T-helper 2 cell (primary cell): ENCODE measurements at places on chromosomes 13 and 19.

DNA sequence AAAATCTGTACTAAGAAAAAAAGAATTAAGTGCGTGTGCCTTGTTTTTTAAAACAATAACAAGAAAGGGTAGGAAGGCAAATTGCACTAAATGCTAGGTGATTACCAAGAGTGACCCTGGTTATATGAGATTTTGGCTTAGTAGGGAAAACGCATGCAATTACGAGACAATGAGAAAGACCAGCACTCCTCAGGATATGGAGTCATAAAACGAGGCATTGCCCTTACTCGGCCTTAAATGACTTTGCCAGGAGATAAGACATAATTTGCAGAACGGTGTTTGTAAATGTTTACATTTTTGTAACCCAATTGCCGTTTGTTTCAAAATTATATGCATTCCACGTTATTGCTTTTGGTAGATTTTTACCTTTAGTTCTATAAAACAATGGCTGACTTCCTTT, 179.8 kb downstream of the RBM26 start:
- no peak for DNase-seq

DNA sequence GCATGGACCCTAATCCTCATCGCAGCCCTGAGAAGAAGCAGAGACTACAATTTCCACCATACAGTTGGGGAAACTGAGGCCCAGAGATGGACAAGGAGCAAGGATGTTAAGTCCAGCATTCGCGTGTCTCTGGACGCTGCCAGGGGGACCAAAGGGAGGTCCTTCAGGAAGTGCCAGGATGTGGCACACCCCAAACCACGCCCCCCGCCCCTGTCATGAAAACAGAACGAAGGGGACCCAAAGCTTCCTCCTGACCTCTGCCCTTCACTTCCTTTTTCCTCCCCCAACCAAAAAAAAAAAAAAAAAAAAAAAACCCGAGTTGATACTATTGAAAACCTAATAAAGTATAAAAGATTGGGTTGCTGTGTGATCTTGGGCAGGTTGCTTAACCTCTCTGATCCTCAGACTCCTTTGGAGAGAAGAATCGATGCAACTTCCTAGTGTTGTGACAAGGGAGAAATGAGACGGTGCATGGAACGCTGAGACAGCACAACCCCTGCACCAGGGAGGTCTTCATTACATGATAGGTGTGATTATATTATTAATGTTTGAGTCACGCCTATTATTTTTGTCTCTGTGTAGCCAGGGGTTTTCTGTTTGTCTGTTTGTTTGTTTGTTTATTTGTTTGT, 2.7 kb upstream of the ZBTB7A start:
- DNase-seq = no peak

DNA sequence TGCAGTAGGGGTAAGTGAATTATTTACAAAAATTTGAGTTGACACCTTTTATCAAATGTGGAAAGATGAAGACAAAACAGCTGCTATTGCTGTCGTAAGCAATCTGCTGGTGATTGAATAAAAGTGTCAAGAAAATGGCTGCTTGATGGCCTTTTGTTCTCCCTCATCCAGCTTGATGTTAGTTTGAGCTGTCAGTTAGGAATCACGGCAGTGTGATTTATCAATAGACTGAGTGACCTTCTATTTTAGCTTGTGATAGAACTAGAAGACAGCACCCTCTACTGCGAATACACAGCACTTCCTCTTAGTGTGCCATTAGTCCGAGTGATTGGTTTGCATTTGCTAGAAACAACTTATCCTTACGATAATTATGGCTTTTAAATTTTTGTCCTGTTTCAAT, 76.3 kb downstream of the MZT1 start:
- no peak for DNase-seq

GRCh38 chr13:50577806-50578205, 265.7 kb downstream of the DLEU7 start:
- no peak for DNase-seq

DNA sequence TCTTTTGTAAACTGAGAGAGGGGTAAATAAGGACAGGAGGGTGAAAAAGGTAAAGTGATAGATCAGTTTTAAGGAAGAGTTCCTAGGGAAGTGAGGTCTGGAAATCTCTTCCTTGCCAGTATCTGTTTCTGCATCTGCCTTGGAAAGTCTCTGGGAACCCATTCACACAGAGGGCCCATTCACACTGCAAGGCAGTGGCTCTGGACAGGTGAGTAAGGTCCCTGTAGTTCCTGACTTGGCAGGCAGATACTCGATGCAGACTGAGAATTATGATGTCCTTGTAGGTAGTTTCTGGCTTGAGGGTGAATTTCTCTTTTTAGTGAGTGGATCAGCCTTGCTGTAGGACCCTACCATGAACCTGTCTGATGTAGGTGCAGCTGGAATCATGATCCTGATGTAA, 293.3 kb downstream of the NALCN start:
- no peak for DNase-seq

- no peak for DNase-seq
Observed at GRCh38 chr13:42063105-42063504, 14.7 kb downstream of the DGKH start.

- no peak for DNase-seq
Observed at GRCh38 chr19:2548966-2549365, 73.0 kb downstream of the GADD45B start.

GRCh38 chr13:65926750-65927171, 1303.4 kb downstream of the PCDH9 start:
- no peak for DNase-seq

GRCh38 chr19:2330255-2330631, 1.8 kb downstream of the SPPL2B start:
- DNase-seq = no peak

- no peak for DNase-seq
Observed at GRCh38 chr13:37681281-37682032, 82.9 kb upstream of the POSTN start.

DNA sequence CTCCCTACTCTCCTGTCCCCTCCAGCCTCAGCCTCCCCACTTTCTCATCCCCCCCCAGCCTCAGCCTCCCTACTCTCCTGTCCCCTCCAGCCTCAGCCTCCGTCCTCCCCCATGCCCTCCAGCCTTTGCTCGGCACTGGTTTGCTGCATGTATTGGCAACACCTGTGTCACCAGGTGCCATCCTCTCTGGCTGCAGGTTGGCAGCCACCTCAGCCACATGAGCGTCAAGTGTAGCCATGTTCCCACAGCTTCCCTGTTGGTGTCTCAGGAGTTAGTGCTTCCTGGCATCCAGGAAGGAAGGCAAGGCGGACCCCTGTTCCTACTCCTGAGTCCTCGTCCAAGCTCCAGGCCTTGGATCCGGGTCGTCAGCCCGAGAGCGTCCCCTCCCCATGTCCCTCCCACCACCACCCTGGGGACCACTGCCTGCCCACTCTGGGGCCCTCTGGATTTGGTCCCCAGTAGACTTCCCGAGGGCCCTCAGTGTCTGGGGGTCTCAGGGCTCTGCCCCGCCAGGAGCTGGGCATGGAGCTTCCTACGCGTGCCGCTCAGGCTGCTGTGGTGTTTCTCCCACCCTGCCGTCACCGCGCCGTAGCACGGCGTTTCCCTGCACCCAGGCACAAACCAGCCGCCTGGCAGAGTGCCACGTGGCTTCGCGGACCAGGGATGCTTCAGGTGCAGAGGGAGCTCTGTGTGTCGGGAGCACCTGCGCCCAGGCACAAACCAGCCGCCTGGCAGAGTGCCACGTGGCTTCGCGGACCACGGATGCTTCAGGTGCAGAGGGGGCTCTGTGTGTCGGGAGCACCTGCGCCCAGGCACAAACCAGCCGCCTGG, 128.3 kb upstream of the MCF2L start:
- no peak for DNase-seq

- no peak for DNase-seq
Observed at GRCh38 chr19:27679905-27680304, 1533.0 kb downstream of the UQCRFS1 start.

GRCh38 chr13:114035583-114036531, 62.0 kb upstream of the C13orf46 start:
- DNase-seq = no peak

DNA sequence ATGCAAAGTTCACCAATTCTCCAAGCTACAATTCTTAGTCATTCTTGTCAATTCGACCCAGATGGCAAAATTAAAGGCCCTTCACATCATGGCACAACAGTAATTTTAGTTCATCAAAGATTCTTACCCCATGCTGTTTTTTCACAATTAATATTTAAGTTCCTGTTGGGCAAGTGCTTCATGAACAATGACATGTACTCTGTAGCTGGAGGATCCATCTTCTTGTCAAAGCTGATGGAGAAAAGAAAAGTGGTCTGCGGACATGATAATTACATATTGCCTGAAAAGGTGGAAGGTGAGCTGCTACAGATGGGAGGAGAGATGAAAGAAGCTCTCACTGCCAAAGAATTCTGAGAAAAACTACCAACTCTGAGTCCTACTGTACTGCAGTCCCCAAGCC, 1370.3 kb upstream of the SLC10A2 start:
- DNase-seq = no peak

DNA sequence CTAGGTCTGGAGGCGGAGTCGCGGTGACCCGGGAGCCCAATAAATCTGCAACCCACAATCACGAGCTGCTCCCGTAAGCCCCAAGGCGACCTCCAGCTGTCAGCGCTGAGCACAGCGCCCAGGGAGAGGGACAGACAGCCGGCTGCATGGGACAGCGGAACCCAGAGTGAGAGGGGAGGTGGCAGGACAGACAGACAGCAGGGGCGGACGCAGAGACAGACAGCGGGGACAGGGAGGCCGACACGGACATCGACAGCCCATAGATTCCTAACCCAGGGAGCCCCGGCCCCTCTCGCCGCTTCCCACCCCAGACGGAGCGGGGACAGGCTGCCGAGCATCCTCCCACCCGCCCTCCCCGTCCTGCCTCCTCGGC, at the start of gene SLC5A5:
SLC5A5 (plus strand) TSS at position 68 of the 373 bp plus-strand sequence. CDS start 375 bp downstream, outside the sequence.
- no peak for DNase-seq

- DNase-seq = no peak
Observed at GRCh38 chr13:78187781-78188180, 269.1 kb upstream of the EDNRB start.

- DNase-seq = no peak
Observed at GRCh38 chr13:97110936-97111335, 111.2 kb upstream of the MBNL2 start.

GRCh38 chr13:35293579-35294226, 182.8 kb downstream of the MAB21L1 start:
- DNase-seq = no peak

DNA sequence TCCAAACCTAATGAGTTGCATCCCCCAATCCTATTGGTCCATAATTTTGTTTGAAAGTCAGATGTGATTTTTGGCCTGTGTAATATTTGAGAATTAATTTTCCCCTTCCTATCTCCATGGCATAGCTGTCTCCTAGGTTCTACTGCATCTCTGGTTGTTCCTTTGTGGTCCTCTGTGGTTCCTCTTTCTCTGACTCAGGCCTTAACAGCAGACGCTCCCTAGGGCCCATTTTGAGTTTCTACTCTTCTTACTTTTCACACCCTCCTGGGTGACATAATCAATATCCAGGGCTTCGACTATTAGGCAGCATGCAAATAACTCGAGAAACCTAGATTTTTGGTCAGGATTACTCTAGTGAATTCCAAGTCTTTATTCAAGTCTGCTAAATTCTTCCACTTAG, 160.7 kb downstream of the RFC3 start:
- no peak for DNase-seq

GRCh38 chr19:39843919-39844793, 2.0 kb downstream of the FBL start:
- peak; percentile 66 for DNase-seq

- no peak for DNase-seq
Observed at GRCh38 chr13:75763512-75763911, 127.4 kb downstream of the LMO7 start.
